ENCODE measurements at places on chromosomes 13 and 19.

DNA sequence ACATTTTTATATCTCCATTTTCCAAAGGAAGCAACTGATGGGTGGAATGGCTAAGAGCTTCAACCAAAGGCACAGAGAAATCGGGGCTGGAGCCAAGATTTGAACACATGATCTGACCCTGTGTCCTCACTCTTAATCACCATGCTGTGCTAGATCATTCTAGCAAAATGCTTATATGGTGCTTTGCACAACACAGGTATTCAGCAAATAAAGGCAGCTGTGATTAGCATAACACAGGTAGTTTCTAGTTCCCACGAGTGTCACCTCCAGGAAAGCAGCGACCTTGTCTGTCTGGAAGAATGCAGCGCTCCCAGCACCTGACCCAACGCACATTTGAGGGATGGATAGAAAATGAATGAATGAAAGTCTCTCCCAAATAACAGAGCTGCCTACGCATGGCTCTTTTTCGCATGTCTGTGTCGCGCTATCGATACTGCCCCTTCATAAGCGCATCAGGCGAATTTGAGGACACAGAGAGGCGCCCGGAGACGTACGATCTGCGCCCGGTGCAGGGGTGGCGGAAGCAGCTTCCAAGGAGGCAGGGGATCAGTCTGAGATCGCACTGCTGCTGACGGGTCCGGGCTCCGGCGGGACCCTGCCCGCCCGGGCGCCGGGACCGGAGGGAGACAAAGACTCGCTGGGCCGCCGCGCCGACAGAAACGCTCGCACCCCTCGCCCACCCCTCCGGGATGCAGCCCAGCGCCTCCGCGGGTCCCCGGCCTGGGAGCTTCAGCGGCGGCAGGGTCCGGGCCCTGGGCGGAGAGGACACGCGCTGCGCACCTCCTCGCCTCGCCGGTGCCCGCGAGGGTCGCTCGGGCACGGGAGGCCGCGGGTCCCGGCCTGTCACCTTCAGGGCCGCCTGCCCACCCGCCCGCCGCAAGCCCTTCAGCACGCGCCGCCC, 609 bp downstream of the EPS15L1 start:
- DNase-seq, result no peak

DNA sequence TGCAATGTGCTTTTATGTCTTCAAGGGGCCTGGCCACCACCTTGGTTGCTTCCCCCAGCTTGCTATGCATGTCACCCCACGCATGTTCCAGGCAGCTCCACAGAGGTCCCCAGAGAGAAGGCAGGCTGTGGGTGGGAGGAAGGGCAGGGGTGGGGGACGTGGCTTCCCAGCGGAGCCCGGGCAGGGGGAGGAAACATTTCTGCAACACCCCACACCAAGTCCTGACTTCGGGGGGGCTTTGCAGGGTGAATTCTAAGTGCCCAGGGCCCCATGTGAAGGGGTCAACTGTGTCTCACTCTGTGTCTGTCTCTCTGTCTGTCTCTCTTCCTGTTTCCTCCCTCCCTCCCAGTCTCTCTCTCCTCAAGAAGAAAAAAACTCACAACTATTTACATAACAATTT, 39.6 kb downstream of the LTBP4 start:
- no peak for DNase-seq

DNA sequence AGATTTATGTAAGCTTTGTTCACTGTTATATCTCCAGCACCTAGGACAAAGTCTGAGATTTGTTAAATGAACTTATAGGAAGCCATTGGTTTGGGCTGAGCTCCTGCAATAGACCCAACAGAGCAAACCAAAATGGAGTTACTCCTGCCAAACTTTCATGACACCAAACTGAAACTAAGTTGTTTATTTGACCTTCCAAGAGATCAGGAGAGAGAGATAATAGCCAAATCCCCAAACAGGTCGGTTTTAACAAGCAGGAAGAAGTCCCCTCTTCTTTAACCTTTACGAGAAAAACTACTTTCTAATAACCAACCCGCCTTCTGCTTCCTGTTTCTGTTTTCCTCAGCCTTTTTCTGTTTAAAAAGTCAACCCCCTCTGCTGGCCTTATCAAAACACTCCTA, 54.9 kb upstream of the ATP12A start:
- DNase-seq, result no peak

GRCh38 chr19:1577929-1578618, 9.9 kb upstream of the MEX3D start:
- DNase-seq, result no peak

- no peak for DNase-seq
Observed at GRCh38 chr19:533364-534058, 2.0 kb downstream of the CDC34 start.

- DNase-seq, result no peak
Observed at GRCh38 chr19:40283414-40284250, 1.5 kb downstream of the AKT2 start.

GRCh38 chr13:42865768-42866102, 84.4 kb downstream of the FAM216B start:
- DNase-seq, result peak; percentile 46

GRCh38 chr13:19781526-19781925, 1.2 kb downstream of the PSPC1 start:
- DNase-seq, result peak; percentile 13

DNA sequence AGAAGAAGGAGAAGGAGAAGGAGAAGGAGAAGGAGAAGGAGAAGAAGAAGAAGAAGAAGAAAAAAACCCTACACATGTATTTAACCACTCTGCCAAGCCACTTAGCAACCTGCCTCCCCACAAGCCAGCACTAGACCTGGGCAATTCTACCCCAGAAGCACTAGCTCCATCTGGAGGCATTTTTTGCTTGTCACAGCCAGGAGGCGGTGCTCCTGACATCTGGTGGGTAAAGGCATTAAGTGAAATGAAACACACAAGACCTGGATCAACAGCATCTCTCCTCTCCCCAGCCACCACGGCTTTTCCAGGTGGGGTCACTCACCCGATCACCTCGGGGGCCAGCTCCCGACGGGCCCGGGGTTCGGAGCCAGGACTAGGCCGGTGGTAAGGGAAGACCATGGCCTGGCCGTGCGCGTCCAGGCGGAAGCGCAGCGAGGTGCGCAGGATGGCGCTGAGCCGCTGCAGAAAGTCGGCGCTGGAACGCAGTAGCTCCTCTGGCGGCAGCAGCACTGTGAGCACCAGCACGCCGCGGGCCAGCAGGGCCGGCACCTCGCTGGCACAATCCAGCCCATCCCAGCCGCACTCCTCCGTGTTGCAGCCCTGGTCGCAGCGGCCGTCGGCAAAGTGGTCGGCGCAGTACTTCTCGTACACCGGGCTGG, 26.9 kb downstream of the NOTCH3 start:
- DNase-seq, result no peak

GRCh38 chr19:11612816-11613511, 15.7 kb downstream of the ZNF627 start:
- DNase-seq, result no peak

DNA sequence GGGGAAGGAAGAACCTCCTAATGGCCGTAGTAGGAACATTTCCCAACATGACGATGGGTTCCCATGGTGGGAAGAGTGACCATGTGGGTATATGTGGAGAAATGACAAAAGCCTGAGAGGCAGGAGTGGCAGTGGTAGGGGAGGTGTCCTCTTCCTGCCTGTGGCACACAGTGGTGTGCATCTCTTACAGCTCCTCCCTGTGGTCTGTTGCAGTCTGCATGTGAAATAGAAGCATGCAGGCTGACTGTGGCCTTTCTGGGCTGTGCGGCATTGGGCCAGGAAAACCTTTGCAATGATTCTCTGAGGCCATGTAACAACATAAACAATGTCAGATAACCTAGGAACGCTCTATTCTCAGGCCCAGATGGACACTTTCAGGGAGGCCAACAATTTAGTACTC, 84.0 kb downstream of the LACC1 start:
- no peak for DNase-seq

DNA sequence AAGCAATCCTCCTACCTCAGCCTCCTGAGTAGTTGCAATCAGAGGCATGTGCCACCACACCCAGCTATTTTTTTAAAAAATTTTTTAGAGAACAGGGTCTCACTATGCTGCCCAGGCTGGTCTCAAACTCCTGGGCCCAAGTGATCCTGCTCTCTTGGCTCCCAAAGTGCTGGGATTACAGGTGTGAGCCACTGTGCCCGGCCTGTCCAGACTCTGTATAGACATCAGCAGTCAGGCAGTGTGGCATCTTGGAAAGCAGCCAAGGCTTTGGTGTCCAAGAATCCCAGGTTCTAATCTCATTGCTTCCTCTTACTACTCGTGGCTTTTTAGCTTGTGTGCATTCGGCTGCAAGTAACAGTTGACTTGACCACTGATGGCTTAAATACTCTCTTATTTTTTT, 43.4 kb downstream of the BICRA start:
- no peak for DNase-seq

DNA sequence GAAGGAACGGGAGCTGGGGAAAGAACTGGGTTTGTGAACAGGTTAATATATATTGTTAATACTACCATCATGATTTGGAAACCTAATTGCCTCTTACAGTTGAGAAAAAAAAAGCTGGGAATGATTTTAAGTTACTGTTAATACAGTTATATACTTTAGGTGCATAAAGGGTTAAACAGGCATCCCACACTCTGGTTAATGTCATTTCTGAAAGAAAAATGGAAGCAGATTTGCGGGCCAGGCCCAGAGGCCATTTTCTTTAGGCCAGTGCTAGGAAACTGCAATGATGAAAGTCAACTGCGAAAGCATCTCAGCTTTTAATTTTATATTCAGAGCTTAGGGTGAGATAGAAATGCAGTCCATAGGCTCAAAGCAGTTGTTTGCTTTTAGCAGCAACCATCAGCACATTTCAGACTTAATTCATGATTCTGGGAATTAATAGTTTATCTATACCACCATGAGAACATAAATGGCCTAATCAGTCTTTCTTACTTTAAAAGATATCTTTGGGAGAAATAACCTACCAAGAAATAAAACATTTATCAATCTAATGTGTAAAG, 592.8 kb downstream of the GPC6 start:
- peak; percentile 72 for DNase-seq

DNA sequence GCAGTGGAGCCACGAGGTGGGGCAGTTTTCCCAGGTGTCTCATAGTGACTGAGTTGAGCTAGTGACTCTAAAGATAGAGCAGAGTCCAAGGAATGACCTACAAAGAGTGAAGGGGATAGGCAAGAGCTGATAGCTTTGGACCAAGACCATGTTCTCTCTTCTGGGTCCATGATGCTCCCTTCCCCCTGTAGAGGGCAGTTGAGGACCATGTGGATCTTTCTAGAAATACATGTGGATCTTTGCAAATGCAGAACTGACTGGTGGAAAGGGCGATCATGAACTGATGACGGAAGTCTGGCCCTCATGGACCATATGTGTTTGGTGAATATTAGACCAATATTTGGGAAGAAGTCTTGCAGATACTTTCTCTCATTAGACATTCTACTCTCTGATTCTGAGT, 6.9 kb downstream of the PSG1 start:
- DNase-seq, result no peak

DNA sequence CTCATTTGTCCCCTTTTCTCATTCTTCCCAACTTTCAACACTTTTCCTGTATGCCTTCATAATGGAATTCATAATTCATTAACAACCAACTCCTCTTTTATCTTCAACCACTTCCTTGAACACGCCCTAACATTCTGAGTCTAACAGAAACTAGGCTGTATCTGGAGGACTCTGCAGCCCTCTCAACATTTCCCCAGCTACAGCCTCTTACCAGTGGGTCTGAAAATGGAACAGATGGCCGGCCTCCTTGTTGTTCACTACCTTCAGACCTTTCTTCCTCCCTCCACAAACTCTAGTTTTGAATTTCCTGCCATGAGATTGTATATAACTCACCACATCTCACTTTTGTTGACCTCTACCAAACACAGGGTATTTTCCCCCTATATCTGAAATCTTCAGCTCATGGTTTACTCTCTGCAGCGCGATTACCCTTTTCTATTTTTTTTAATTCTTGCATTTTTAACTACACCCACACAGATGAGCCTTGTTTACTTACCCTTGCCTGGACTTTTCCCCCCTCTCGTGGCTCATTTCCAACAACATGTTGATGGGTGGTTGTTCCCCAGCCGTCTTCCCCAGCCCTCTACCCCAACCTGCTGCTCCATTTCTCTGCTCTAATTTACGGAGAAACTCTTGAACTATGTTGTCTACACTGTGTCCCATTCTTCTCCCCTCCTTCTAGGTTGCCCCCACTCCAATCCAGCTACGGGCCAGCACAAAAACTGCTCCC, 846 bp downstream of the ZNF790 start:
- peak; percentile 8 for DNase-seq

DNA sequence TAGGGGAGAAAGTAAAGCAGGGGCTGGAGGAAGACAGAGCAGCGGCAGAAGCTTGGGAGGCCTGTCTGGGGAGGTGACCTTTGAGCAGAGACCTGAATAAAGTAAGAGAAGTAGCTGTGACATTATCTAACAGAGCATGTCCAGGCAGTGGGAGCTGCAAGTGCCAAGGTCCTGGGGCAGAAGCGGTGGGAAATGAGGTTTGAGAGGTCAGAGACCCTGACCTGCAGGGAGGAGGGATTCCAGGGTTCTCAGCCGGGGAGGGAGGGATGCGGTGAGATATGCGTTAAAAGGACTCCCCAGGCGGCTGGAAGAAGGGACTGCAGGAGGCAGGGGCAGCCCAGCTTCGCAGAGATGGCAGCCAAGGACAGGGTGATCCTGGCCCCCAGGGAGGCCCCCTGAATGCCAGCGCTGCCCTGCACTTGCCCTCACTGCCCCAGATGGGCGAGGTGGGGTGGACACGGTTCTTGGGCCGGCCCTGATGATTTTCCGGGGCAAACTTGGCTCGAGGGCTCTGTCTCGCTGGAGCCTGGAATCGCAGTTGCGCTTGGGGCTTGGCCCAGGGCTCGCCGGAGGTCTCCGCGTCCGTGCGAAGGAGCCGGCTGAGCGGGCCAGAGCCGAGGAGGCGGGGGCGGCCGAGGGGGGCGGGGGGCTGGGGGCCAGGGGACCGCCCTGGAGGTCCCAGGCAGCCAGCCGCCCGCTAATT, 3.2 kb downstream of the CRLF1 start:
- DNase-seq, result peak; percentile 52

DNA sequence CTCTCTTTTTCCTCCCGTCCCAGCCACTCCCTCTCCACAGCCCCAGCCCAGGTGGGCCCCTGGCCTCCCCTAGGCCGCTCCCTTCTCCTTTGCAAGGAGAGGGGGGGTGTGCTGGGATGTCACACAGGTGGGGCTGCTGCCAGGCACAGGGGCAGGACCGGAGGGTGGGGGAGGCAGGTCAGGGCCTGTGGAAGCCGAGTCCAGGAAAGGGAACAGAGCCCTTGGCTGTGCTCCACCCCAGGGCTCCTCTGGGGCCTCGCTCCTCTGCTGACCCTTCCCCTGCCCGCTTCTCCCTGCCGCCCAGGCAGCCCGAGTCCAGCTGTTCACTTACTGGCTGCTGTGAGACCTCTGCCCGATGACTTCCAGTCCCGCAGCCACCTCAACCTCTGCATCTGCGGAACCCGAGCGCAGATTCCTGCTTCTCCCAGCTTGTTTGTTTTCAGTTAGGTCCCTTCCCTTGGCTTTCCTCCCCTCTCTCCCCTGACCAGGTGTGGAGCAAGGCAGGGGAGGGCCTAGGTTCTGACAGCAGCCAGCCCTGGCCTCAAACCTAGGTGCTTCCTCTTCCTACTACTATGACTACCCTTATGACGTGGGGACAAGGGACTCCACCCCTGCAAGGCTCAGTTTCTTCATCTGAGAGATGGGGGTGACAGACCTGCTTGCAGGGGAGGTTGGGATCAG, 850 bp upstream of the KLK11 start:
- DNase-seq, result no peak

- peak; percentile 66 for DNase-seq
Observed at GRCh38 chr13:29428310-29429181, 166.9 kb downstream of the SLC7A1 start.

Data from SK-N-DZ (cell line).